ENCODE measurements at places on chromosomes 11 and 22.
A peak's percentile ranks its signal among the peaks of the same experiment; 100 is the strongest.

- DNase-seq = no peak
Measured at GRCh38 chr22:38858492-38858891, 13.5 kb downstream of the CBX6 start.

- DNase-seq = no peak
Measured at GRCh38 chr22:47621253-47621652, 858.8 kb downstream of the TBC1D22A start.

- no peak for DNase-seq
Measured at GRCh38 chr22:26656891-26657851, at the start of gene MIAT. Gene MIAT, plus strand, starts transcription at chr22:26657588.

GRCh38 chr22:49308300-49308699 lies 519.4 kb downstream of the BRD1 start:
- no peak for DNase-seq

DNA sequence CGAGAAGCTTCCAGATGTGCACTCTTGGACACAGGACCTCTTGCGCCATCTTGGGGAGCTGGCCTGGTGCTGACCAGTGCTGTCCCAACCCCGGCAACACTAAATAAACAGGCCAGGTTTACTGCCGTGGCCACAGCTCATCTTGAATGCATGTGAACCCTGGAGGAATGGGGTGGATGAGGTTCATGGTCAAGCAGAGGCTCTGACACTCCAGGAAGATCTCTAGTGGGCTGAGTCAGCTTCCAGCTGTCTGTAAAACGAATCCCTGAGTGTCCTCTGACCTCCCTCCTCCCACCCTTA lies 51.8 kb downstream of the ALX4 start:
- DNase-seq = no peak

DNA sequence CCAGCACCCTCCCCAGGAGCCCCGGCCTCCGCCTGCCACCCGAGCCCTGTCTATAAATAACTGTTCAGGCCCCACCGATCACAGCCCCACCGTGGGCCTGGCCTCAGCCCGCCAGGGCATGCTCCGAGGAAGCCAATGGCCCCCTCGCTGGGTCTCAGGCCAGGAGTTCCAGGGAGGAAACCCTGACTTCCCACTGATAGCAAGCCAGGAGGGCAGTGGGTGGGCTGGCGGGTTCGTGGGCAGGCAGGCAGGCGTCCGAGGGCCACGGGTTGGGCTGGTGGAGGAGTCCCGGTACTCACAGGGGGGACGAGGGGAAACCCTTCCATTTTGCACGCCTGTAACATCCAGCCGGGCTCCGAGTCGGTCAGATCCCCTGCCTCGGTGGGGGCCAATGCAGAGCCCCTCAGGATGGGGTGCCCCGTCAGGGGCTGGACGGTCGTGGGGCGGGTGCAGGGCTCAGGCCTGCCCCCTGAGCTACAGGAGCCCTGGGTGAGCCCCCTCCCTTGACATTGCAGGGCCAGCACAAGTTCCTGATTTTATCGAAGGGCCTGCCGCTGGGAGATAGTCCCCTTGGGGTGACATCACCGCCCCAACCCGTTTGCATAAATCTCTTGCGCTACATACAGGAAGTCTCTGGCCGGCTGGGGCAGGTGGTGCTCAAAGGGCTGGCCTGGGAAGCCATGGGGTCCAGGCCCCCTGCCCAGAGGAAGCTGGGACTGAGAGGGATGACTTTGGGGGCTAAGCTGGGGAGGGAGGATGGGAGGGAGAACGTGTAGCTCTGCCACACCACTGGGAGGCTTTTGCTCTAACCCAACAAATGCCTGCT lies at the start of gene SPI1:
SPI1 (minus strand) TSS at position 538 of the 826 bp plus-strand sequence; CDS start at position 344, 194 bp downstream.
- peak; percentile 95 for DNase-seq

DNA sequence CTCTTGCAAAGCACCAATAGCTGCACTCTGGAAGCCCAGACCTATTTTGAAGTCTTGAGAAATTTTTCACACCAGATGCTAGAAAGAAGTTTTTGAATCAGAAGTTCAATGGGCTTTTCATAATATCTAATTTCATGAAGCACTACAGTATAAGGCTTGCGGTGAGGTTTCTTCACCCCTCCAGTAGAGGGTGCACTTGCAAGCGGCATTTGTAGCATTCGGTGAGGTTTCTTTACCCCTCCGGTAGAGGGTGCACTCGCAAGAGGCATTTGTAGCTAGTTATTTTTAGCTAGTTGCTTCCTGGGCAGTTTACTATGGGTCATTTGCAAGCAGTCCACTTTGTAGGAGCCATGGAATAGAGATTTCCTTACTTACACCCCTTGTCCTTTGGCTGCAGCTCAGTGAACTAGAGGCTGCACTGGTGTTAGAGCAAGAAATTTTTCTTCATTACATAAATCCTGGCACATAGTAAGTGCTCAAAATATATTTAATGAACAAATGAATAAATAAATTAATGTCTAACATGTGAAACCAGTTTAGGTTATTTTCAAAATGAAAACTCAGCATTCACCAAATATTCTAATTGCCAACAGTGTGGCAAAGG lies 7.8 kb upstream of the NOX4 start:
- DNase-seq = peak; percentile 46
